ENCODE measurements at places on chromosomes 6 and 20.

DNA sequence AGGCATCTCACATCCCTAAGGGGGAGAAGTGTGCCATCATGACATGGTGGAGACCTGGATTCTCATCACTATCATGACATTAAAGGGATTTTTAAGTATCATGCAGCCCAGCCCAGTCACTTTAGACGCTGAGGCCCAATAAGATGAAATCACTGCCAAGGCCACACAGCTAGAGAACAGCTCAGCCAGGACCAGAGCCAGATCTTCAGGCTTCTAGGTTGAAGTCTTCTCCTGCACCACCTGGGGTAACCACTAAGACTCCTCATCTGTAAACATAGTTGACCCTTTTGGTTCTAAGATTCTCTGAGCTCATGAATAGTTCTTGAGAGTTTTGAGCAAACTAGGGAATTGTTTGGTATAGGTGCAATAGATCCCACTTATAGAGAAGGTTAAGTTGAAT lies 125.1 kb downstream of the TCP11 start:
- DNase-seq, result no peak

GRCh38 chr6:1001655-1002349 lies 308.9 kb upstream of the EXOC2 start:
- no peak for DNase-seq

GRCh38 chr6:146123616-146124015 lies 94.8 kb downstream of the GRM1 start:
- DNase-seq, result no peak

- no peak for DNase-seq
Observed at GRCh38 chr20:57199656-57200405, 66.6 kb downstream of the BMP7 start.

DNA sequence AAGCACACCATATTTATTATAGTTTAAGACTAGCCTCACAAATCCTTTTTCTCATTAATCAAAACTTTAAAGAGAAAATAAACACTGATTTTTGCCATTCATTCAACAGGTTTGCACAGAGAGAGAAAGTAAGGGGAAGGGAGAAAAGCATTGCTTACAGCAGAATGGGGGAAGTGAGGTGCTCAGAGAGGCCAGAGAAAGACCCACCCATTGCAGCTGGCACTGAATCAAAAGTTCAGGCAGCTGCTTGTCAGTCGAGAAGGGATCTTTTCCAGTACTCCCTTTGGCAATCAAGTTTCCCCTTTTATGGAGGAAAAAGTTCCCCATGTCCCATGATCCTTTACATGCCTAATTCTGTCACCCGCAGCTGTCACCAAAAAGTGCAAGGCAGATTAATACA lies 8.0 kb upstream of the CRISP2 start:
- DNase-seq, result no peak

- DNase-seq, result no peak
Observed at GRCh38 chr6:101478891-101479290, 85.4 kb downstream of the GRIK2 start.

- DNase-seq, result no peak
Observed at GRCh38 chr6:154238831-154239230, 117.8 kb downstream of the IPCEF1 start.

GRCh38 chr6:42279144-42279781 lies 61.6 kb upstream of the MRPS10 start:
- peak; percentile 15 for DNase-seq

Measured in A549 (cell line).